IMR-90 (cell line): ENCODE measurements at places on chromosomes 6 and 20. TPM values are rescaled to one million over a fixed set of nuclear protein-coding genes. Genes with fewer than 3 reads are reported as not detected.

GRCh38 chr6:71457929-71458328 lies 169.3 kb downstream of the OGFRL1 start:
- no peak overlapping the region for H3K27ac ChIP-seq
- peaks cover 5% of the 10 kb centered on the region for H3K4me1 ChIP-seq
- H3K4me3 ChIP-seq = no peak overlapping the region
- H3K36me3 ChIP-seq = no peaks in the 10 kb centered on the region
- H3K27me3 ChIP-seq = no peaks in the 10 kb centered on the region

GRCh38 chr6:85124472-85125354 lies 325.2 kb upstream of the NT5E start:
- no peaks in the 10 kb centered on the region for H3K4me1 ChIP-seq
- no peak overlapping the region for H3K27ac ChIP-seq
- H3K27me3 ChIP-seq = no peaks in the 10 kb centered on the region

DNA sequence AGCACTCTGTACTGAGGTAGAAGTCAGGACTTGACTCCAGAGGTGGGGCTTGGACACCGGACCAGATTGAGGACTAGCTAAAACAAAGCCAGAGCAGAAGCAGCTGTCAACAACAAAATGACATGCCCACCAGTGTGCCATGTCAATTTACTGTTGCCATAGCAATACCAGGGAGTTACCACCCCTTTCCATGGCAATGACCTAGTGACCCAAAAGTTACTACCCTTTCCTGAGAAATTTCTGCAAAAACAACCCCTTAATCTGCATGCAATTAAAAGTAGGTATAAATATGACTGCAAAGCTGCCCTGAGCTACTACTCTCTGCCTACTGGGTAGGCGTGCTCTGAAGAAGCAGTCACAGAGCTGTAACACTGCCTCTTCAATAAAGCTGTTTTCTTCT lies 21.0 kb downstream of the MAP3K5 start:
- DNase-seq = no peak
- H3K4me1 ChIP-seq = peaks cover 9% of the 10 kb centered on the region
- no peak overlapping the region for H3K27ac ChIP-seq

DNA sequence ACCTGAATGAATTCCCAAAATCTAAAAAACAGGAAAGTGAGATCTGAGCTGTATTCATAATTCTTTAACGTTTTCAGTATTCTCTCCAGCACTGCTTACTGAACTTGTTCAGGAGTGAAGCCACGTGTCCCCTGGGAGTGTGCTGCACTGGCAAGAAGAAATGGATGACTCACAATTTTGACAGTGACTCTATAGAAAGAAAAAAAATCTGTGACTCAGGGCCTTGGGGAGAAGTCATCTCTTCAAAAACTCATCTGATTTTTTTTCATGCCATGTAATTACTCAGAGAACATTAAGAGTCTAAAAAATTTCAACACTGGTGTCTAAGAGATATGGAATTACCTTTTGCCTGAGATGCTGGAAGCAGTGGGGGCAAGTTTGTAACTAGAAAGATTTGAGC lies 39.7 kb downstream of the ANKEF1 start:
- no peaks in the 10 kb centered on the region for H3K27me3 ChIP-seq
- peak; percentile 90 for DNase-seq
- no peak overlapping the region for H3K4me3 ChIP-seq
- peaks cover 2% of the 10 kb centered on the region; the same call in 1 of the 2 replicates for H3K4me1 ChIP-seq
- H3K36me3 ChIP-seq = no peaks in the 10 kb centered on the region

GRCh38 chr6:138803861-138804260 lies 8.0 kb downstream of the ECT2L start:
- no peaks in the 10 kb centered on the region for H3K36me3 ChIP-seq
- H3K27me3 ChIP-seq = peaks cover 2% of the 10 kb centered on the region
- no peak overlapping the region for H3K27ac ChIP-seq
- H3K4me1 ChIP-seq = no peaks in the 10 kb centered on the region
- no peak overlapping the region for H3K4me3 ChIP-seq
- no peak for DNase-seq

DNA sequence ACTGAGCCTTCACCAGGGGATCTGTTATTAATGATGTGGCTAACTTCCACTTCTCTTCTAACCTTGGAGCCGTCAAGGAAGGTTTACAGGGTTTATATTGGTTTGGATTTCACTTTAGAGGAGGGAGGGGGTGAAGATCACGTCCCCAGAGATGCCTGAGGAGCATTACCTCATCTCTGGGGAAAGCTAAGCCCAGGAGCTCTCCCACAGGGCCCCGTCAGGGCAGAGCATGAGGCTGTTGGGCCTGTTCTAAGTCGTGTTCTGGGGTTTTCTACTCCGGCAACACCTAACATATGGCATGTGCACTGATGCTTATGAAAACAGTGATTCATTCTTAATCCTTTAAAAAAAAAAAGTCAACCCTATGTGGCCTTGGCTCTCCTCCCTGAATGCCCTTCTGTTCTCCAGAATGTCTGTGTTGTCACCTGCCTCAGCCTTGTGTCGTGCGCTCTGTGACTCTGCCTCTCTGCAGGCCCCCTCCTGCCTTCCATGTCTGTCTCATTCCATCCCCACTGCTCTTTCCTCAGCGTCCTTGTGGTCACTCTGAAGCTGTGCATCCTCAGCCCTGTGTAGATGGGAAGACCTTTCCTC lies 97.4 kb upstream of the JARID2 start:
- no peaks in the 10 kb centered on the region for H3K27me3 ChIP-seq
- peak; percentile 90 for DNase-seq
- peaks cover 9% of the 10 kb centered on the region; the same call in 1 of the 2 replicates for H3K4me1 ChIP-seq
- peak overlapping the region; percentile 18; the same call in 1 of the 2 replicates for H3K27ac ChIP-seq
- H3K4me3 ChIP-seq = no peak overlapping the region

GRCh38 chr20:62899633-62900051 lies 26.7 kb downstream of the DIDO1 start:
- H3K4me1 ChIP-seq = peaks cover 26% of the 10 kb centered on the region
- no peak overlapping the region for H3K27ac ChIP-seq
- DNase-seq = no peak
- H3K4me3 ChIP-seq = no peak overlapping the region

RALGAPB gene
- 30.3 and 32.8 TPM in 2 replicates for total RNA-seq

EYA2 gene
- 2.3 and 2.5 TPM in 2 replicates for total RNA-seq

PGM3 gene
- total RNA-seq = 223 and 336 TPM in 2 replicates

DNA sequence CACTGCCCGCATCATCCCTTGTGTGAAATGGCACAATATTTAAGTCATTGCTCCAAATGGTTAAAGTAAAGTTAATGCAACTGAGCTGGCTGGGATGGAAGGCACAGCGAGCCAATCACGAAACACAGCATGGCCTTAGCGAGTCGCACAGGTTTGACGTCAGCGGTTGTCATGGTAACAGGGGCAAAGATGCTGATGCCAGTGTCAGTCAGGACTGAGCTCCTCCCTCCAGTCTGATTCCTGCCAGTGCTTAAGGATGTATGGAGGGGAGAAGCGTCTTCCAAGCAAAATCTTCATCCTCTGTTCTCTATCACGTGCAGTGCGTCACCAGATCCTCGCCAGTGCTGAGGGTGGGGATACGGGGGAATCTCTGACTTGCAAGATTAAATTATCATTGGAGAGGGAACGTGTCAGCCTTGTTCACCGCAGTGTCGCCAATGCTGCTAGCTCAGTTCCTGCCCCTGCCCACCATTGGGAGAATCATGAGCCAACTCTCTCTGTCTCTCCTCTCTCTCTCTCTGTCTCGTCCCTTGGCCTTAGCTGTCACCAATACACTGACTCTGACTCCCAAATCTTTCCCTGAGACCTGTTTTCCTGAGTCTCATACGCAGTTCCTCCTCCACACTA lies 24.5 kb downstream of the TSPYL4 start:
- no peaks in the 10 kb centered on the region for H3K36me3 ChIP-seq
- H3K27me3 ChIP-seq = no peaks in the 10 kb centered on the region
- H3K27ac ChIP-seq = no peak overlapping the region
- H3K4me1 ChIP-seq = no peaks in the 10 kb centered on the region
